ENCODE measurements at places on chromosomes 3 and 15.

DNA sequence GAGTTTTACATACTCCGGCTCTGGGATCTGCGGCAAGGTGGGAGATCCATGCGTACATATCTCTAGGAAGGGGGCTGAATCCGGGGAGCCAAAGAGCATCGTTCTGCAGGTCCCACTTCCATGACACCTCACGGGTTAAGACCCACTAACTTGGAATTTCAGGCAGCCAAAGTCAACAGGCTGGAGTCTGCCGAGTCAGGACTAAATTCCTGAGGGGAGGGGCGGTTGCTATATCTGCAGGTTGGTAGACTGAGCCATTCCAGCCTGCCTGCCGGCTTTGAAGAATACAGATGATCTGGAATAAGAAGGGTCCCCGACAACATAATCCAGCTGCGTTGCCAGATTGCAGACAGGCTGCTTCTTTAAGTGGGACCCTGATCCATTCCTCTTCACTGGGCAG, 65.4 kb upstream of the PEX5L start:
- DNase-seq: no peak

- DNase-seq: no peak
Observed at GRCh38 chr3:47418167-47419082, 37.6 kb downstream of the PTPN23 start.

- DNase-seq: no peak
Observed at GRCh38 chr3:186042521-186043202, 66.2 kb downstream of the ETV5 start.

DNA sequence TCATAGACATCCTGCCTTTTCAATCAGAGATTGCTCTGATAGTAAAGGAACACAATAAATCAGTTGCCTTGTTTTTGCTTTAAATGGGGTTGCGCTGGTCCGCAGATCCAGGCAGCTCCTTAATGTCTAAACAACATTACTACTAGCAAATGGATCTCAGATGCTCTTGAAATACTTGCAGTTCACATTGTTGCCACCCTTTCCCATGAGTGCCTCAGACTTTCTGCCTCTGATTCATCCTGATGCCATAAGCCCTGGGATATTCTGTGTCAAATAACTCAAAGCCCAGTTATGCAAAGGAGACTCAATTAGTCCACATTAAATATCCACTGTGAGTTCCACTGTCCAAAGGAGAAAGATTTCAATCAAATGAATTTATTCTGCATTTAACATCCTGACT, 196.7 kb downstream of the PLCH1 start:
- no peak for DNase-seq

GRCh38 chr15:31272558-31273257, 53.9 kb upstream of the KLF13 start:
- DNase-seq: no peak

DNA sequence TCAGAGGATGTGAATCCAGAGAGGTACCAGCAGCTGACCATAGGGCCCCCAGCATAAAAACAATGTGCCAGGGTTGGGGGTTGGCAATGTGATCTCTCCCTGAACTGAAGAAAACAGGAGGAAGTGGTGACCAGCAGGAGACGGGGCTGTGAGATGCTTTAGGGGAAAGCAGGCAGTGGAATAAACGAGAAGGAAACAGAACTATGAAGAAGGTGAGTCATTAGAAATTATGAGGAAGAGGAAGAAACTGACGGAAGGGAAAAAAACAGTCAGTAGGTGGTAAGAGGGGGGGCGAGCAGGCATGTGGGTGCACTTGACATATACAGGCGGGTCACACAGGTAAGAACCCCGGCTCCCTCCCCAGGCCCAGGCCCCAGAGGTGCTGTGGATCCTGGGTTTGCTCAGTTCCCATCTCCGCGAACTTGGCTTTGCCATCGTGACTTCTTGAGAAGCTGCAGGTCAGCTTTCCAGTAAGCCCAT, 42.2 kb upstream of the B3GNT5 start:
- DNase-seq: no peak

- no peak for DNase-seq
Observed at GRCh38 chr15:69021895-69022294, 7.4 kb downstream of the NOX5 start.

DNA sequence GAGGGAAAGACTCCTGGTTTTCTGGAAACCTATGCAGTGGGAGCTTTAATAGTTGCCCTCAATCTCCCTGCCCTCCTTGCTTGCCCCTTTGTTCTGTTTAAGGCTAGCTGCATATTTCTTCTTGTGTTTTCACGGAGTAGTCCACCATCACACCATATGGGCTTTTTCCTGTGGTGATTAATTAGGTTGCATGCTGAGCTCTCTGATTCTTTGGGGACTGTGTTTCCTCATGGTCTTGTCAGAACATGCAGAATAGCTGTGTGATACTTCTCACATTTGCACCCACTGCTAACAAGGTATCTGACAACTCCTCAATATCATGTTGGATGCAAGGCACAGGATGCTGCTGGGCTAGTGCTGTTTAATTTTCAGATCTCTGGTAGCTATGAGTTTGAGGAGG, 139.6 kb downstream of the PTPRG start:
- DNase-seq: peak; percentile 53

DNA sequence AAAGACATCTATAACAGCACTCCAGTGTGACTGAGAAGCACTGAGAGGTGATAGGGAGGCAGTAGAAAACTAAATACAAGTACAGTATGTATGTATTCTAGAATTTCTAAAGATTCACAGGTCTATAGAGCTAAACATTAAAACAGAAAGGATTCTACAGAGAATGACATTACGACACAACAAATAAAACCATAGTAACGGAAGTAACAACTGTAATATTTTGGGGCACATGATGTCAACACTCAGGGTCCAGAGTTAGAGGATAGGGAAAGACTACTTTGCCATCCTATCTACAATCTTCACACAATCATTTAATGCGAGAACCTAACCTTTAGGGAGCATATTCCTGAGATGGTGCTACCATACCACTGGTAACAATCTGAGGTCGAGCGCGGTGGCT, 13.6 kb downstream of the UBXN7 start:
- DNase-seq: no peak

- DNase-seq: no peak
Observed at GRCh38 chr3:99256788-99257187, 355.3 kb upstream of the DCBLD2 start.

- DNase-seq: no peak
Observed at GRCh38 chr3:179292450-179292849, 30.4 kb upstream of the ZNF639 start.

- no peak for DNase-seq
Observed at GRCh38 chr15:101185336-101185735, 66.5 kb downstream of the CHSY1 start.

DNA sequence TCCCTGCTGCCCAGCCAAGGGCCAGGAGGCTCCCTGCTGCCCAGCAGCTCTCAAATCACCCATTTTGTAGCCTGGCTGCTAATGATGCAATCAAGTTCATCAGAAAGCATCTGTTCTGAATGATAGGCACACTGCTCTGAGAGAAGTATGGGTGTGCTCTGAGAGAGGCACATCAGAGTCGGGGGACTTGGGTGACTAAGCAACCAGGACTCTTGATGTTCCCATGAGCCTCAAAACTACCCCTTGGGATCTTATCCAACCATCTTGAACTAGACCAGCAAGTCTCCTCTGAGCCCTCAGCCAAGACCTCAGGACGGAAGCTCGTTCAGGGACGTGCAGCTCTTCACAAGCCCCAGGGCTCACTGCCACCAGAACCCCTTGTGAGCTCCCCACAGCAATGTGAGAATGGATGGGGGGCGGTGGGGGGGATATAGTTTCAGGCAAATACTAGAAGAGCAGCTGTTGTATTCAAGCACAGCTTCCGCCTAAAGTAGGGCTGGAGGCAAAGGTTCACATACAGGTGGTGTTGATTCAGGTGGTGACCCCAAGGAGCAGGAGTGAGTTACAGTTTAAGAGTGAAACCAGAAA, 52.2 kb upstream of the HES1 start:
- no peak for DNase-seq

DNA sequence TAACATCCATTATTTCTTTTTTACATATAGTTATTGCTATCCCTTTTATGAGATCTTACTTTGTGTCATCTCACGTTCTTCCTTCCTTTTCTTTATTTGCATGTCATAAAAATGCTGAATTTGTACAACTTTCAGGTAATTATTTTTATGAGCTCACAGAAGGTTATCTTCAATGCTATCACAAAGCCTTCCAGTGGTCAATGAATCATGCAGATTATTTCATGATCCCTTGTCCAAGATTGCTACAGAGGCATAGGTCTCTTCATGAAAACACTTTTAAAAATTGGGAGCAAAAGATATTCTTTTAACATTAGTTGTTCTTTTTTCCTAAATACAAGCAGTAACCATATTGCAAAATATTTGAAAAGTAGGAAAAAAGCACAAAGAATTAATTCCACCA, 880.1 kb upstream of the NR2F2 start:
- DNase-seq: no peak

Measured in keratinocyte (primary cell).